Activated T-cell treated with anti-CD3 and anti-CD28 coated beads for 24 hours (primary cell): ENCODE measurements at places on chromosomes 2 and 18.

GRCh38 chr2:149040451-149040850 lies 2.0 kb downstream of the LYPD6B start:
- DNase-seq = peak; percentile 27

- DNase-seq = no peak
Measured at GRCh38 chr2:72886505-72887031, 640 bp upstream of the SPR start.

- DNase-seq = peak; percentile 60
Measured at GRCh38 chr2:169109502-169110409, 40.4 kb downstream of the DHRS9 start.

GRCh38 chr2:157184161-157184895 lies 73.2 kb upstream of the GALNT5 start:
- no peak for DNase-seq

DNA sequence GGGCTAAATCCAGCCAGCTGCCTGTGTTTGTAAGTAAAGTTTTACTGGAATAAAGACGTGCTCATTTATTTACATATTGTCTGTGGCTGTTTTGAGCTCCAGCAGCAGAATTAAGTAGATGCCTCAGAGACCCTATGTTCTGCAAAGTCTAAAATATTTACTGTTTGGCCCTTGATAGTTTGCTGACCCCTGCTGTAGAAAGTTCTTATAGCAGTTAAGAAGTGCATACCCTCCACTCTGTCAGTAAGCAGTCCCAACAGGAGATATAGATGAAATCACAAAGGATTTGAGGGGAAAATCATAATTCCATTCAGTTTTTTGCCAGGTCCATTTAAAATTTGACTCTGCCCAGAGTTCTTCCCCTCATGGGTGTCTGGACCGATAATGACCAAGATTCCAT lies 50.1 kb upstream of the ITM2C start:
- no peak for DNase-seq

DNA sequence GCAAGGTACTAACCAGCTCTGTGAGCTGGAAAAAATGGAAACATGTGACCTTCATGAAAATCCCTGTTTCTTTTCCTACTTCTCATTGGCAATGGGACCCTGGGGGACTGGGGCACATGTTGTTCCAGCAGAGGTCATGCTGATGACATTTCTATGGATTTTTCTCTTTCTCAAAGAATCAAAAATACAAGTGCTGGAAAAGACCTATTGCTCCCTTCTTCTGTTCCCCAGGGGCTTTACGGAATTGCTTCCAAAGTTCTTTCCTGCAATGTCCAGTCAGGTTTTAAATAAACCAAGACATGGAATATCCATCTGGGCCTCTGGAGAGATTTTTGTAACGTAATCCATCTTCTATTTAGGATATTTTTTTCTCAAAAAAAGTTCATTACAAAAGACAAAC lies 1006.1 kb upstream of the CELF4 start:
- DNase-seq = no peak

- peak; percentile 30 for DNase-seq
Measured at GRCh38 chr2:98551316-98551715, 57.0 kb downstream of the COA5 start.

GRCh38 chr2:170298115-170298514 lies 120.2 kb downstream of the MYO3B start:
- DNase-seq = no peak

GRCh38 chr2:195664528-195664927 lies 7.5 kb downstream of the SLC39A10 start:
- DNase-seq = no peak

DNA sequence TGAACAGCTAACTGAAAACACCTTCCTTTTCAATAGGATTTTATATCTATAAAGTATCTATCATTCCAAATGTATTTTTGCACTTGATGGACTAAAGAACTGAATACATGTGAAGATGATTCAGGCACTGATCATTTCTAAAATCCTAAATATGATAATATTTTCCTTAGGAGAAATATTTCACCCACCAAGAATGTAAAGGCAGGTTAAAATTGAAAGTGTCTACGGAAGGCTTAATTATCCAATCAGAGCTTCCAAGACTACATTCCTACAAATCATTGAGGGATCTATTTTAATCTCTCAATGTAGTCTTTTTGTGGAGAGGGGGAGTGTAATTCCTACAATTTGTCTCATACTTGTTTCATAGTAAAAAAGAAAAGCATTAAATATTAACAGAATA lies 3.6 kb downstream of the GALNT3 start:
- DNase-seq = no peak

DNA sequence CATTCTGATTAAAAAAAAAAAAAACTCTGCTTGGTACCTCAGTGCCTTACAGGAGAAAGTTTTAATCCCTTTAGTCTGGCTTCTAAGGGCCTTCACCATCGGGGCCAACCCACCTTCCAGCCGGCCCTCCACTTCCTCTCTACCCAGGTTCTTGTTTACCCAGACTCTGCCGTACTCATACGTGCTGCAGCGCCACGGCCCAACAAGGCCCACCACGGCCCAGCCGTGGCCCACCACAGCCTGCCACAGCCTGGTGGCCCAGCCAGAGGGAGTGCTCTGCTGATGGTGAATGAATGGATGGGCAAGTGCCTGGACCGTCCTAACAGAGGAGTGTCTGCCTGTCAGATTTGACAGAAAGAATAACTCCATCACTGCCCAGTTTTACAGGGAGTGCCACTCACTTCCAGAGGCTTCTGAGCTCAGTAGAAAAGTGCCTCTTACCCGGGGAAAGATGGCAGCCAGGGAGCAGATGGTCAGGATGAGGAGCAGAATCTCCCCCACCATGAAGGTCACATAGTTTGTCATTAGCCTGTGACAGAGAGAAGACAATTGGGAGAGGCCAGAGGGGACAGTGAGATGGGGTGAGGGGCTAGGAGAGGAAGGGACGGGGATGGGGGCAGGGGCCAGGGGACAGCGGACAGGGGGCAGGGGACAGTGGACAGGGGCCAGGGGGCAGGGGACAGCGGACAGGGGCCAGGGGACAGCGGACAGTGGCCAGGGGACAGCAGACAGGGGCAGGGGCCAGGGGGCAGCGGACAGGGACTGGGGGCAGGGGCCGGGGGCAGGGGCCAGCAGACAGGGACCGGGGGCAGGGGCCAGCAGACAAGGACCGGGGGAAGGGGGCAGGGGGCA lies 38.2 kb downstream of the CENPO start:
- DNase-seq = no peak

- no peak for DNase-seq
Measured at GRCh38 chr2:173981520-173981919, 16.3 kb upstream of the SP3 start.

DNA sequence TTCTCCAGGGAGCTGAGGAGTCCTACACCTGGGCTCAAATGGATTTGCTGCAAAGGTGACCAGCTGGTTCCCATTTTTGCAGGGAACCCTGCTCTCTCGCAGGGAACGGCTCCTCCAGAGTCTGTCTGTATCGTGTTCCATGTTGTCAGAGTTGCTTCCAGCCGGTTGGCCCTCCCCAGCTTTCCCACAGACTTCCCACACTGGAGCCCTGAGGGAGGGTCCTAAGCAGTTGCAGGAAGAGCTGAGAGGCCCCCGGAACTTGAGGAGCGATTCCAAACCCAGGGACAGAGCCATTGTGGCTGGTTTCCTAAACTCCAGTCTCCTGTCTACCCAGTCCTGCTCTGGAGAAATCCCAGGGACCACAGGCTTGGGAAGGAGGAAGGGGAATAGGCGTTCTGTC lies 121.7 kb upstream of the PPP1CB start:
- DNase-seq = no peak

DNA sequence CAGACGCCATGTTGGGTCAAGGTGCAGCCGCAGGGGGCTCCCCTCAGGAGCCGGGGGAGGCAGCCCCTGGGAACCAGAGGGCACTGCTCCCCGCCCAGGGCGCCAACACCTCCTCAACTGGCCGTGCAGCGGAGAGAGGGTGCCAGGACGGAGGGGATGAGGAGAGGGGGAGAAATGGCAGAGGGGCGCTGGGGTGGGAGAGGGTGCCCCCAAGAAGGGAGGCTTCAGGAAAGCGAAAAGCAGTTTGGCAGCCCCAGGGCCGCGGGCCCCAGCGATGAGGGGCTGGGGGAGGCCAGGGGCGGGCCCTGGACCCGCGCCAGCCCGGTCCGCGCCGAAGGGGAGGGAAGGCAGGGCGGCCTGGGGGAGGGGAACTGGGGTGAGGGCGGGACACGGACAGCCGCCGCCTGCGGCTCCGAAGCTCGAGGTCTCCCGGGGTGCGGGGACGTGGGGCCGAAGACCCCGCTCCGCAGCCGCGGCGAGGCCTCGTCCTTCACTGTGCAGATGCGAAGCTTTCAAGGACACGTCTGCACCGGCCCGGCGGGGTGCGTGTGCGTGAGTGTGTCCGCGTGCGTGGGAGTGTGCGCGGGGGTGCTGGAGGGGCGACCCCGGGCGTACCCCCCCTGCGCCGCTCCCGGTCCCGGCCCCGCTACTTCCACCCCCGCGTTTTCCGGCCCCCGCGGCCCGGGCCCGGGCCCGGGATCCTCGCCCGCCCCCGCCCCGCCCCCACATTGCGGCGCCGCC lies 1.4 kb downstream of the DNMT3A start:
- no peak for DNase-seq

DNA sequence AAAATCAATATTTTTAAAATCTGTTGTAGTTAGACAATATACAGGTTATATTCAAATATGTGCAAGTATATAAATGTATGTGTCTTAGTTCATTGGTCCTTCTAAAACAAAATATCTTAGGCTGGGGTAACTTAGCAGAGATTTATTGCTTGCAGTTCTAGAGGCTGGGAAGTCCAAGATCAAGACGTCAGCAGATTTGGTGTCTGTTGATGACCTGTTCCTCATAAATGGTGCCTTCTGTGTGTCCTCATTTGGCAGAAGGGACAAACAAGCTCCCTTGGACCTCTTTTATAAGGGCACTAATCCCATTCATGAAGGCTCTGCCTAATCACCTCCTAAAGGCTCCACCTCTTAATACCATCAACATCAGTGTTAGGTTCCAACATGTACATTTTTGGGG lies 31.3 kb downstream of the ABI2 start:
- DNase-seq = no peak

- no peak for DNase-seq
Measured at GRCh38 chr18:76466410-76466991, 28.5 kb downstream of the ZNF516 start.

- DNase-seq = no peak
Measured at GRCh38 chr18:58106289-58107070, 62.5 kb downstream of the NEDD4L start.

DNA sequence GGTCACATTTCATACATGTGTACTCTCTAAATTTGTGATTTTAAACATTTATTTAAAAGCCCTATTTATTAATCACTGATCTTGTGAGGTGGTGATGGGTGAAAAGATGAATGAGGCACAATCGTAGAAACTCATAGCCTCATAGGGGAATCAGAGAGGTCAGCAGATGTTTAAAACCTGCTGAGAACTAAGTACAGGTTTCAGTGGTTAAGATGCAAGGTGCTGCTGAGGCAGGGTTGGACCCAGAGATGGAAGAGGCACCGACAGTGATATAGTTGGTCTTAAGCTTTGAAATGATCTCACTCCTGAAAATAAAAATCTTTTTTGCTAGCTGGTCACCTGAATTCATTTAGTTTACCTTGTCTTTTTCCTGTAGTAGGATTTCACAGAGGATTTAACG lies 49.6 kb downstream of the LINC00305 start:
- DNase-seq = no peak

GRCh38 chr2:206023183-206023582 lies 62.8 kb downstream of the INO80D start:
- no peak for DNase-seq

DNA sequence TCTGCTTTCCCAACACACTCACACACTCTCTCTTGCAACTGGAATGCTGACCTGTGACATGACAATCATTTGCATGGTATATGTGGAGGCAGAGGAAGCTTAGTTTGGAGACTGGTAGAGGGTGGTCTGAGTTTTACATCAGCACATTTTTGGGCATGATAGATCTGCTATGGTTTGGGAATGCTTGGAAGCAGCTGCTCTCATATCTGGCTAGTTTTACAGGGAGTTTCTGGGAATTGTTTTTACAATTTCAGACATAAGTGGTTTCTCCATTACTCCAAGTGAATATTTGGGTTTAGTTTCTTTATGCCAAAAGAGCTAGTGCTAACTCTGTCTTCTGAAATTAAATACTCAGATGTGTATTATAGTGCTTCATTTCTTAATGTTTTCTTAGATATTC lies 977.6 kb downstream of the SUCLG1 start:
- DNase-seq = no peak

GRCh38 chr18:9705183-9705829 lies 2.8 kb upstream of the RAB31 start:
- no peak for DNase-seq

DNA sequence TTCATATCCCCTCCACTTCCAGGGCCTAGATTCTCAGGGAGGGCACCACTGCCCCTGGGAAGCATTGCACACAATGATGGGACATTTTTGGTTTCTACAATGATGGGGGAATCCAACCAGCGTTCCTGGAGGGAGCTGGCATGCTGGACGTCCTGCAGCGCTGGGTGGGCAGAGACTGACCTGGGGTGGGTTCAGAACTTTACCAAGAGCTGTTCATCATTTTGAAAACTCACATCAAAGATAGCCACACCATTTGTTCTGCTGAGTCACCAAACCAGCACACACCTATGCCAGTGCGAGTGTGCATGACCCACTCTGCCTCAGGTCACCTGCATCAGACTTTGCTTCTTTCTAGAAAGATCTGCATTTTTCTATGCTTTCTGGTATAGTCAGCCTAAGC lies 14.1 kb upstream of the ARMC9 start:
- DNase-seq = no peak

DNA sequence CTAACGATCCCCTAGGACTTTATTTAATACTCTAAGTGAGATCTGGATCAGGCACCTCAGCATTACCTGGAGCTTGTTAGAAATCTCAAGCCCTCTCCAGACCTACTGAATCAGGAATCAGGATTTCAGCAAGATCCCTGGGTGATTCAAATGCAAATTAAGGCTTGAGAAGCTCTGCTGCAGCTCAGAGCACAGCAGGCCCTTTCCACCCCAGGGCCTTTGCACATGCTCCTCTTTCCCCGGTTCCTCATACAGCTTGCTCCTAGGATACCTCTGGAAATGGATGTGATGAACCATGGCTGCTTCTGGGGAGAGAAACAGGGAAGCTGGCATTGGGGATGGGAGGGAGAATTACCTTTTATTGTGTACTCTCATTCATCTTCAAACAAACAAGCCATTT lies 40.3 kb upstream of the MGAT4A start:
- no peak for DNase-seq
